ENCODE measurements at places on chromosomes 3 and 15.

- DNase-seq, result no peak
Measured at GRCh38 chr15:66629817-66630576, 64.2 kb upstream of the LCTL start.

DNA sequence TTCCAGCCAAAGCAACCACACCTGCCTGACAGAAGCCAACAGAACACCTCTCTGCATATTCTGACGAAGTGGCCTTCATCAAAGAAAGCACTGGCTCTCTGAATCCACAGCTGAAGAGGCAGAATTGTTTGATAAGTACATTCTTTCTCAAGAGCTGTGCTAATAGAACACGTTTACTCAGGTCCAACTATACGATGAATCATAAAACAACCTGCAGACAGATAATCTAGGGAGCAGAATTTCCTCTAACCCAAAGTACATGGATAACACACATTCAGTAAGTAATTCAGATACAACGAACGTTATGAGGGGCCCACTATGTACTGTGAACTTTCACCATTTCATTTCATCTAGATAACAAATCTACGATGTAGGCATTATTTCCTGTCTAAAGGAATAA lies 25.4 kb downstream of the ALDH1A2 start:
- no peak for DNase-seq

DNA sequence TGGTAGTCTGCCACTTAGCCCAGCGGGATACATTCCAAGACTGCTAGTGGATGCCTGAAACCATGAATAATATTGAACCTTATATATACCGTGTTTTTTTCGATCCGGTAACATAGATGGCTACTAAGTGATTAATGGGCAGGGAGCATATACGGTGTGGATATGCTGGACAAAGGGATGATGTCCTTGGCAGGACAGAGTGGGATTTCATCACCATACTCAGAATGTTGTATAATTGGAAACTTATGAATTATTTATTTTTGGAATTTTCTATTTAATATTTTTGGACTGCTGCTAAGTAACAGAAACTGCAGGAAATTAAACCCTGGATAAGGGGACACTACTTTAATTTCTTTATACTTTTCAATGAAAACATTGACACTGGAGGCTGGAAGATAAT lies 53.2 kb downstream of the ASTE1 start:
- no peak for DNase-seq

DNA sequence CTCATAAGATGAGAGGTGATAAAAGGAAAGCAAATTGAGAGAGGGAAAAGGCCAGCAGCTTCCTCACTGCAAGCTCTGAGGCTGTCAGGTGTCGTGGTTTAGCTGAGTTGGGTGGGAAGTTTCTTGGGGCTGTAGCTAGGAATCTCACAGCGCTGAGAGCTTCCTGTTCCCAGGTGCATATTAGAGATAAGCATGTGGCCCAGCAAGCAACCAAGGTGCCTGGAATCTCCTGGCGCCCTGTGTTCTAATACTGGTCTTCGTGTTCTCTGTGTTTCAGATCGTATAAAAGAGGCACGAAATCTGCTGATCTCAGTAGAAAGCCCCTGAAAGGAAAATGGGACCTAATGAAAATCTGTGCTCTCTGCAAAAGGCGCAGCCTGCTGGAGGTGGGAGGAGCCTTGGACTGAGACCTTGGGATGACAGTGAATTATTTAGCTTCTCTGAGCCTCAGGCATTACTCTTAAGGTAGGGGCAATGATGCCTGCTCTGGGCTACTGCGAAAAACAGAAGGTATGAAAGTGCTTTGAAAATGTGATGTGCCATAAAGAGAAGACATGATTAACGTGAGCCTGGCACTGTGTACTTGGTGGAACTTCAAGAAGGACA lies 499.9 kb downstream of the TBL1XR1 start:
- no peak for DNase-seq

DNA sequence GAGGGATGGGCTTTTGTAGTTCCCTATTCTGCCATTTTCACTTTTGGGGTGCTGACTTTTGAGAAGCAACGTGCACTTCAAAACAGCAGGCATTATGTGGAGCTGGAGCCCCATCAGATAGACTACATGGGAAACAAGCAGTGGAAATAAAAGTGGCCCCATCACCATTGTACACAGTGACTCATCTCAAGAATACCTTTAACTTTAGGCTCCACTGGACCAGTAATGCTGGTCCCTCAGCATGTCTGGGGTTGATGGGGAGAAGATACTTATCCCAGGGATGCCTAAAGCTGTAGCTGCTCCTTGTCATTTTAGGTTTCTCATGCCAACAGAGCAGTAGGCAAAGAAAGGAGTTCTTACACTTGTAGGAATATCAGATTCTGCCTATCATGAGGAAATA lies 45.0 kb downstream of the LSM3 start:
- DNase-seq, result no peak

DNA sequence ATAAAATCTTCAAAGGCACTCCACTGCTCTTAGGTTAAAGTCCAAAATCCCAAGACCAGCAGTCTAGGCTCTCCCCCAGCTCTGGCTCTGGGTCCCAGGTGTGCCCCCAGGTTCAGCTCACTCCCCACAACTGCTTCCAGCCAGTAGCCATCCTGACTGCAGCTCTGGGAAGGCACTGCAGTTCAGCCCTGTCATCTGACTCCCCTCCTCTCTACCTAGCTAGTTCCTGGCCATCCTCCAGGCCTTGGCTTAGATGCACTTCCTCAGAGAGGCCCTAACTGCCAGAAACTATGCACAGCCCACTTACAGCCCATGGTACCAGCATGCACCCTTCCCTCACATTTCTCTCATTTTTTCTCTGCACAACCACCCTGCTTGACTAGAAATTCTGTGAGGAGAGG lies 25.5 kb downstream of the TBC1D2B start:
- DNase-seq, result no peak

DNA sequence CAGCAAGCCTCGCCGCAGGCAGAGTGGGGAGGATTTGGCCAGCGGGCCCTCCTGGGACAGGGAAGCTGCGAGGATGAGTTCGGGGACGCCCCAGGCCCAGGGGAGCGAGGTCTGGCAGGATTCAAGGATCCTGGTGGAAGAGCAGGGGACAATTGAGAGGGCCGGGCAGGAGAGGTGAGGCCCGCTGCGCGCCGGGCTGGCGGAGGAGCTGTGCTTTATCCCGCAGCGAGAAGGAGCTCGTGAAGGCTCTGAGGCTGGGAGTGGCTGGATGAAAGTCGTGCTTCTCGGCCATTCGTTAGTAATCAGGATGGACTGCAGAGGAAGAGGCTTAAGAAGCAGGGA lies 3.6 kb downstream of the SLC51A start:
- no peak for DNase-seq

DNA sequence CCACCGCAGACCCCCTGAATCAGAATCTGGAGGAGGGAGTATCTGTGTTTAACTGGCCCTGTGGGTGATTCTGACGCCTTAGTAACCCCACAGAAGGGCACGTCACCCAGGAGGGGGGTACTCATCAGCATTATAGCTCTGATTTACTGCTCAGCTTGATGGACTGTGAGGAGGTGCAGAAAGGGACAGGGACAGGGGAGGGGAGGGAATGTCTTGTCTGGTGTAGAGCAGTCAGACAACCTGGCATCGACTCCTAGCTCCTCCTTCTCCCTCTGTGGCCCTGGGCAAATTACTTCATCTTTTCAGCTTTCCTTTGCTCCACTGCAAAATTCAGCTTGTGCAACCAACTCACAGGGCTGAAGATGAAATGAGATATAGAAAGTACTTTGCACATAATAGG lies 42.3 kb upstream of the GLCE start:
- no peak for DNase-seq

DNA sequence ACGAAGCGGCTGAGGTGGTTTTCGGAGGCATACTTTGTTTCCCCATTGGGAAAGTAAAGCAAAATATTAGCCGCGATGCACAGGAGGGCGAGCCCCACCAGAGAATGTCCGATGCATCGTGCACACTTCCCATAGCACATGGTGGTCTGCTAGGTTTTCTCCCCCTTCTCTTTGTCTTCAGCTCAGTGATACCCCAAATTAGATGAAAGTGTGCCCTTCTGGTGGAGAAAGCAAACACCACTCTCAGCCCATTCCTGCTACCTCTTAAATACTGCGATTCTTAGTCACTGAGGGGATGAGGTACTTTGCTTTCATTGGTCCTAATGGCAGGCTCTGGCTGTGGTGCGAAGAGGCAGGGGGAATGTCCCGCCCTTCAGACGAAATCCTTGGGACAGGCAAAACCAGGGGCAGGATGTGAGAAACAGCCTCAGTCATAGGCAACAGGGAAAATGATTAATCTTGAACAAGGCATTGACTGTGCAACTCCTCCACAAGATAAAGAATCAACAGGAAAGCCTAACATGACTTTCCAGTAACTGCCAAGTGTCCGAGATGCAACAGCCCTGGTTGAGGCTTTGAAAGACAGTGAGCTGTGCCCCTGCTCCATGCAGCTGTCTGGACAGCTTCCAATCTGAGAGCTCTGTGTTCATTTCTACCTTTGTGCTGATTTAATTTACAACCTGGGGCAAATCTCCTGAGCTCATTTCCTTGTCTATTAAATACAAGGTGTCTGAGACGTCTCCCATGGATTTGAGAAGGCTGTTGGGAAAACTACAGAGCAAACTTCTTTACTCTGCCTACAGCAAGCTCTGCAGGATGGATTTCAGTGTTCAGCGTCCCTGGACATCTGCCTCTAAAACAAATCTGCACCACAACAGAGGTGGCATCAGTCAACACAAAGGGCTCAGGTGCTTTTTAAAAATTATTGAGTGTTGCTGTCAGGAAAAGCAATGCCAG lies at the start of gene TM4SF1:
Gene TM4SF1 (minus strand): TSS at position 242 of the 957 bp plus-strand sequence. CDS start 102 bp downstream, at position 140.
- no peak for DNase-seq

DNA sequence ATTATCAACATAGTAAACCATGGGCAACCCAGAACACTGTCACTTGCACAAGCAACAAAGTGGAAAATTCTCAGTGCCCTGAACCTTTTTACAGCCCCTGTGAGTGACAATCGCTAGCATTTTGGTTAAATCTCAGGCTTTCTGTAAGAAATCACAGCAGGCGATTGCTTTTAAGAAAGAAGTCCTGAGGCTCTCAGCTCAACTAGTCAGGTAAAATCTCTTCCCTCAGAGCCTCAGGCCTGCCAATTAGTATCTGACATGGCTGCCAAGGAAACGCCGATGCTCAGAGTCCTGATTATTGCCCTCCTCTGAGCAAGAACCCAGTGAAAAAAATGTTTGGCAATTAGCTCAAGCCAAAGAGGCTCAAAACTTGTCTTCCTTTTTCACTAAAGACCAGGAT lies 530.8 kb downstream of the DIPK2A start:
- DNase-seq, result no peak

DNA sequence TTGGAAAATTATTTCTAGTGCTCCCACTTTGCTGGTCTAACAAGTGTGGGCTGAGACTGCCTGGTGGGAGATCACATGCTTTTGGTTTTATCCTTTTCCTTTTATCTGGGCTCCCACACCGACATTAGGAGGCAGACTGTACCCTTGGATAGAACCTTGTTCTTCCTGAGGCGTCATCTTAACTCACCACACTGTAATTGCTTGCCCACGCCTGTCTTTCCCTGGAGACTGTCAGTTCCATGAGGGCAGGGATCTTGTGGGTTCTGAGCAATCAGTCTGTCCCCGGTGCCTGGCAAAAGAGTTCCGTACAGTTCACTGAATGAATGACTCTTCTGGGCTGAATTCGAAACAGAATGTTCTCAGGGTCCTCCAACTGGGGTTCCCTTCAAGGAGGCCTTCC lies 124.6 kb upstream of the ABHD17C start:
- DNase-seq, result no peak

- DNase-seq, result no peak
Measured at GRCh38 chr15:95604634-95605036, 725.9 kb upstream of the NR2F2 start.

GRCh38 chr3:173013219-173013832 lies 127.7 kb downstream of the SPATA16 start:
- DNase-seq, result no peak

DNA sequence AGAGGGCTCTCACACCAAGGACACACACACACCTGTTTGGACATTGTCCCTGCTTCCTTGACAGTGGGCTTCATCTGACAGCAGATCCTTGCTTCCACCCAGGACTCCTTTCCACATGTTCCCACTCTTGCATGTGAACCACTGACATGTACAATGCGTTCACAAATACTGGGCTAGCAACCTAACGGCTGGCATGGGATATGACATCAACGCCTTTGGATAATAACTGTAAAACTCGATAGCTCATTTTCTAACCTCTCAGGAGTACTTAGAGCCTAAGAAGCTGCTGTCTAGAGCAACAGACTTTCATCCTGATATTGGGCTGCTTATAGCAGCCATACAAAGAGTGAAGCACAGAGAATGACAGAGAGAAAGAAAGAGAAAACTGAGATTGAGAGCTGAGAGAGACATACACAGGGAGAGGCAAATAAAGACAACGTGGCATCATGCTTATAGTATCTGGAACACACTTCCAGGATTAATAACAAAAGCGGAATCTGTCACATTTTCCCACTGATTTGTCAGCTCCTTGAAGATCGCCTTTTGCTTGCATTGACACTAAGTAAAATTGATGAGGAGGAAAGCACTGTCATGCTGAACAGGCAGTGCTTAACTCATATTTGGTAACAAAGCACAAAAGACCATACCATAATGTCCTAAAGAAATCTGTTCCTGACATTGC lies 1.7 kb downstream of the GUCA1C start:
- DNase-seq, result no peak

- DNase-seq, result no peak
Measured at GRCh38 chr3:55859305-55859704, 372.2 kb upstream of the WNT5A start.

DNA sequence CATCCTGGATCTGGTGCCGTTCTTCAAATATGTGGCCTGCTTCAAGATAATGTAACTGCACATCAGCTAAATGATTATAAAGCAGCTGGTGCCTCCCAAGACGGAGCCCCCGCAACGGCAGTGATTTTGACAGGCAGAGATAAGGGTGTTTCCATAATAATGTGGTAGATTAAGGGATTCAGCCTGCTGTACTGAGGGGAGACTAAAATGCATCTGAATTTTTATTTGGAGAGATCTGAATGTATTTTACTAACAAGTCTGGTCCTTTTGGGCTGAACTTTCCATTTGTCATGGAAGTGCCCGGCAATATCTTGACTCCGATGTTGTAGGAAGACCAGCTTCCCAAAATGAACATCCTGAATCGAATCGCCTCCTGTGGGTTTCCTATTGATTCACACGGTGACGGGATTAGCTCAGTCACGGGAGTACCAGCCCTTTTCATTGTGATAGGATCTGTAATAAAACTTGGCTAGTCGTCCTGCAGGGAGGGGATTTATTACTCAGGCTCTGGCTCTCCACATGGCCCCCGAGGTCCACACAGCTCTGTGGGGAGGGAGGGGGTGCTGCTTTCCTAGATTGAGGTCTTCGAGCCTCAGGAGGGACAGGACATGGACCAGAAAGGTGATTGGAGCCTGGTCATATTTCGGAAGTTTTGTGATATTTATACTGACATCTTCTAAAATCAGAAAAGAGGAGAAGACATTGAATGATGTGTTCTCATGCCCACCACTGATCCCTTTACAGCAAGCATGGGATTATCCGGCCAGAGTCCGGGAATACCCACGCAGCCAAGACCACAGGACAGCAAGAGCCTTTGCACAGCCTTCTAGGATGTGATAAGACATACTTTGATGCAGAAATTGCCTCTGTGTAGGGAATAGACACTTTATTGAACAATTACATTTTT lies 2.5 kb upstream of the PCSK6 start:
- DNase-seq, result no peak

All from stimulated activated CD8-positive, alpha-beta memory T cell treated with anti-CD3 and anti-CD28 coated beads, Interleukin-15, amount 100 ng/mL, for 4 hours (primary cell).